ENCODE measurements at places on chromosomes 16 and 17.

DNA sequence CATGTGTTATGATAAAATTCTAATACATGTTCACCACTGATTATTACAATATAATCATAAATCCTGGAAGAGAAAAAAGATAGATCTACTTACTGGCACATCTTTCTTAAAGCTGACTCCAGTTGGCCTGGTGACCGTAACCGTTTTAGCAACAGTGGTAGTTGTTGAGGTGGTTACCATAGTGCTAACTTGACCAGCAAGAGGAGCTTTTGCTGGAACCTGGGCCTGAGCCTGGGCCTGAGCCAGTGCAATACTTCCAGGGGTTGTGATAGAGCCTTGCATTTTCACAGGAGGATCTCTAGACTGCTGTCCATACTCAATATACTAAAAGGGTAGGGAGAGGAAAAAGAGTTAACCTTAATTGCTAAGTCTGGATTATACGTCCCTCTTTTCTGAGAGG is 36.2 kb downstream of the SETD6 start:
- no peak for DNase-seq

DNA sequence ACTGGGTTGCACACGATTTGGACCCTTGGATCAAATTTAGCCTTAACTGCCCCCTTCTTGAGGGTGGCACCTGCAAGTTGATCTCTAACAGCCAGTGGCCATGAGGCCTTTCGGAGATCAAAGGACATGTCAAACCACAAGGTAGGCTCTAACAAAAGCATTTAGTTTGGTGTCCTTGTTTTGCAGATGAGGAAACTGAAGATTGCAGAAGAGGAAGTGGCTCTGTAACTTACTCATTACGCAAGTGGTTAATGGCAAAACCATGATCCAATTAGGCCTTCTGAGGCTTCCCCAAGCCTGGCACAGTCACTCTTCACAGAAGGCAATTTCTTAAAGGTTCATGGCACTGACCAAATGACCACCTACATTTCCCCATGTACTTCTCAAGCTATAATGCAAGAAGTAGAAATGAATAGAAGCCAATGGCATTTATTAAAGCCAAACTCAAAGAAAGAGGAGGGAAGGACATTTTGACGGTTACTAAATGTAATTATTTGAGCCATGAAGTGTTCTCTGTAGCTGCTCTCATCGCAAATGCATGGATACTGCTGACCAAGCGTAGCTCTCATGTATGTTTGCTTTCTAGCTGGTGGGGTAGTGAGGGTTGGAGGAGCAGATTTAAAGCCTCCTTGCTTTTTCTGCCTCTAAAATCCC is 32.8 kb upstream of the ABCC12 start:
- DNase-seq: no peak

- DNase-seq: no peak
Observed at GRCh38 chr16:58027916-58028455, 2.4 kb downstream of the MMP15 start.

DNA sequence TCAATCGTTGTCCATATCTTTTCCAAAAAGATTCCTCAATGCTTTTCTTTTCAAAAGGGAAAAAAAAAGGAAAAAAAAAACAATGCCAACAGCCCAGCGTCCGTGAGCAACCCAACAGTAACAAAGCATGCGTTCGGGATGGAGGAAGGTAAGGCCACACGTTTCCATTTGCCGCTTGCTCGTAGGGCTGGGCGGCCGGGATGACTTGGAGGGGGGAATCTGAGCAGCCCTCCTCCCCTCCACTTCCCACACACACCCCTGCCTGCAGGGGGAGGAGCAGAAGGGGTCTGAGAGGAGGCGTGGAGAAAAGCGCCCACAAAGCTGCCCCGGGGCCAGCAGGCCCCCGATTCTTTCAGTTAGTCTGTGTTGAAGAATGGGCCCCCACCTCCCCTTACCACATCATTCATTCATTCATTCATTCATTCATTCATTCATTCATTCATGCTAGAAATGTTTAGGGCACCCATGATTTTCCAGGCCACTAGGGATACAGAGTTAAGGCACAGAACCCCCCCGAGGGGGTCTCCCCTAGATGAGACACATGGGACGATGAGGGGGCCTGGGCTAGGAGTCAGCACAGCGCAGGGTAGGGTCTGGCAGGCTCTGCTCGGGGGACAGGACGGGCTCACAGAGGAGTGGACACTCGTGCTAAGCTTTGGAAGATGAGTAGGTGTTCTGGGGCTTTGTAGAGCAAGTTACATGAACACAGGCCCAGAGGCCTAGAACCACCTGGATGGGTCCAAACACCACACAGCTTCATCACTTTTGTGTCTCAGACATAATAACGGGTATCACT is 10.9 kb upstream of the TBX2 start:
- DNase-seq: no peak

All from D341Med (cell line).